Effector memory CD4-positive, alpha-beta T cell (primary cell): ENCODE measurements at places on chromosomes 7 and 10.
A peak's percentile ranks its signal among the peaks of the same experiment; 100 is the strongest.

DNA sequence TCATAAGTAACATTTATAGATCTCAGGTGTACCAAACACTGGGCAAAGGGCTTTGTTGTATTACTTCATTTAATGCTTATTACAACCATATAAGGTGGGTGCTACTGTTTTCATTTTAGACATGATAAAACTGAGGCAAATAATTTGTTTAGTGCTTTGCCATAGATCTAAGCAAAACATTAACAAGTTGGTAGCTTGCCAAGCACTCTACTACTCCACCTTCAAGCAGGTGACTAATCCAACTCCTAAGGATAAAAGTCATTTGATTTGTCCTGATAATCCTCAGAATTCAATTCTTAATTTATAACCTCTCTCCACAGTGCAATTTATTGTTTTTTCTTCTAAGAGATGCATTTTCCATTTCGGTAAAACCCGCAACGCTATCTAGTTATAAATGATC, 646.4 kb downstream of the GRM8 start:
- DNase-seq: no peak

DNA sequence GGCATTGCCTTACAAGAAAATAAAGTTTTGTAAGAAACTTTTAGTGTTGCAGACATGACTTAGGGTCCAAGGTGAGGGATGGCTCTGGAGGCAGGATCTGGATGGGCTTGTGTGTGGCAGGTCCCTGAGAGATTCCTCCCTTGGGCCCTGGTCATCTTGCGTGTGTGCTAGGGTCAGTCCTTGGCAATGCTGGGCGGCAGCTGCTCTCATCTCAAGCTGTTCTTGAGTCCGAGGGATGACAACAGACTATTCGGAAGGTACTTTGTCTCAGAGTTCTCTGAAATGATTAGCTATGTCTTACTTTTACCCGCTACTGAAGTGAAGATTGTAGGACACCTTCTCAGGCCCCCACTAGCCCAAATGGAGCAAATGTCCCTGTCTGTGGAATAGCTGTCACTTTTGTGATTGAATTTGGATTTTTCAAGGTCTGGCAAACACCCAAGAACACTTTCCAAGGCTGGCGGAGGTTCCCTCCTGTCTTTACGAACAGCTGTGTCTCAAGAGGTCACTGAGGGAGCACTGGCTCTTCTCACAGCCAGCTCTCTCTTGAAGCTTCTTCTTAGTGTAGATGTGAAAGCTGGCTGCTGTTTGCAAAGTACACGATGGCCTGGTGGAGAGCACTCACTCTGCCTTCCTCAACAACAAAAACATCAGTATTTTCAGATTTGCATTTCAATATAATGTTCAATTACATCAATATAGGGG, 253.6 kb downstream of the STK31 start:
- no peak for DNase-seq

DNA sequence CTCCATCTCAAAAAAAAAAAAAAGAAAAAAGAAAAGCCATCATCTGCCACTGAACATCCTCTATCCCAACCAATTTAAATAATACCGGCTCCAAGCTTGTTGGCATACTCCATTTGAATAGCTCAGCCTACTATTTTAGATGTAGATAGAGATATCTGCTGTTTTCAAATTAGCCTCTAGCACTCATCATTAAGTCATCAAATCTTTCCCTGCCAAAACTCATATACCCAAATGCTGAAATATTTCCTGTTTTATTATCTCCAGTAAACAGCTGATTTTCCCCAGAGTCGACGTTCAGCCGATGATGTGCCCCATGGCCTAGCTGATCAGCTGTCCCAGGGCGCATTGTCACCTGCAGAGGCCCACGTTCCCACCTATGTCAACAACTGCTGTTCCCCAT, 34.5 kb upstream of the FRMD4A start:
- DNase-seq: no peak

DNA sequence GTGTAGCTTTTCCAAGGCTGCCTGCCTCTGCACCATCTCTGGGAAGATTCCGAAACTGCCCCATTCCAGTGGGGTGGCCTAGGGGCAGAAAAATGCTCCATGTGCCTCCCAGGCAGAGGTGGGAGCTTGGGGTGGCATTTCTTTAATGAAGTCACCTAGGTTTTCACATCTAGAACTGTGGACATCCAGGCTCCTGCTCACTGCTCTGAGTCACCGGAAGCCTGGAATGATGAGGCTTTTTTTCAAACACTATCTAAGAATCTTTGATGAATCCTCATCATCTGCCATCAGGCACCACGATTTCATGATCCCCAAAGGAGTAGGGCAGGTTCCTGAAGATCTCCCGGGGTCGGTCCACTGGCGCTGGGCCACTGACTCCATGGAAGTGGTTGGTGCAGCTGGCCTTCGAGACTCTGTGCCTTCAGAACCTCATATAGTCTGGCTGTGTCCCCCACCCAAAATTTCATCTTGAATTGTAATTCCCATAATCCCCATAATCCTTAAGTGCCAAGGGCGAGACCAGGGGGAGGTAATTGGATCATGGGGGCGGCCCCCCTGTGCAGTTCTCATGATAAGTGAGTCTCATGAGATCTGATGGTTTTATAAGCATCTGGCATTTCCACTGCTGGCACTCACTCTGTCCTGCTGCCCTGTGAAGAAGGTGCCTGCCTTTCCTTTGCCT, 37.1 kb downstream of the MTURN start:
- DNase-seq: no peak

DNA sequence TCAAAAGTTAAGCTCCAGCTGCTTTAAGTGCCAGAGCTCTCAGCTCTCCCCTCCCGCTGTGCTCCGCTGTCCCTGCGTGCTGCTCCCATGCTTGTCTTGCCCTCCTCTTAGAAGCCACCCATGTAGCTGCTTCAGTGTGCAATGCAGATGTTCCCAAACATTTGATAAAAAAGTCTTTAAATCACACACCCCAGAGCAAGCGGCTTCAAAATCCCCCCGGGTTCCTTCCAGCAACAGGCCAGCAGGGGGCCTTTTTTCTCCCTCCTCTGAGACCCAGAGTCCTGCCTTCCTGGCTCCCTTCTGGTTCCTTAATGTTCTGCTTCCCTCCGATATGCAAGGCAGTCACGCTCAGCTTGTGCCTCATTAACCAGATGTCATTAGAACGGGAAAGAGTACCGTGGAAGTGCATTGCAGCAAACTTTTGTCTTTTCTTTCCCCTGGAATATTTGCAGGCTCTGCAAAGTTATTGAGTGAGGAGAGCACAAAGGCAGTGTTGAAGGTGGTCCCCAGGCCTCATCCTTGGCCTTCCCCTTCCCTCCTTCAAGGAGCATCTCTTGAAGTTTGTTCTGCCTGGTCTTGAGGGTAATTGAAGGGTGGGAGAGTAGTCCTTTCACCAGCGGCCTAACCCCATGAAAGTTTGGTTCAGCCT, 25.5 kb downstream of the LDB3 start:
- no peak for DNase-seq

DNA sequence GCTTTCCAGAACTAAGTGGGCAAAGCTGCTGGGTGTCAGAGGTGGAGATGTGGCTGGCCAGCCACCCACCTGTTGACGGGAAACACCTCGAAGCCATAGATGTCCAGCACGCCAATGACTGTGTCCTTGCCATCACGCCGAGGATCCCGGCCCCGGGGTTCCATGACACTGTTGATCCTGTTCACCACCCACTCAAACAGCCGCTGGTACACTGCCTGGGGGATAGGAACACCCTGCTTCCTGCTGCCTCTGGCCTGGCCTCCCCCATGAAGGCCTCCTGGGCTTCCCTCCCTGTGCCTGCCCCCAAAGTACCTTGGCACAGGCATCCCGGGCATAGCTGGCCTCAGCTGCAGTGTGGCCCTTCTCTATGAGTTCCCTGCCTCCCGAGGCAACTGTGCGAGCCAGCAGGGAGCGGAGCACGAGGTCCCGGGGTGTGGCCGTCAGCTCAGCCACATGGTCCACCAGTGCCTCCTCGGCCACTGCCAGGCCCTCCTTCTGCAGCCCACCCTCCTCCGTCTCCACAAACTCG, 8.2 kb downstream of the MYO1G start:
- DNase-seq: no peak

- DNase-seq: no peak
Measured at GRCh38 chr7:44224974-44225565, 24.3 kb downstream of the YKT6 start.

DNA sequence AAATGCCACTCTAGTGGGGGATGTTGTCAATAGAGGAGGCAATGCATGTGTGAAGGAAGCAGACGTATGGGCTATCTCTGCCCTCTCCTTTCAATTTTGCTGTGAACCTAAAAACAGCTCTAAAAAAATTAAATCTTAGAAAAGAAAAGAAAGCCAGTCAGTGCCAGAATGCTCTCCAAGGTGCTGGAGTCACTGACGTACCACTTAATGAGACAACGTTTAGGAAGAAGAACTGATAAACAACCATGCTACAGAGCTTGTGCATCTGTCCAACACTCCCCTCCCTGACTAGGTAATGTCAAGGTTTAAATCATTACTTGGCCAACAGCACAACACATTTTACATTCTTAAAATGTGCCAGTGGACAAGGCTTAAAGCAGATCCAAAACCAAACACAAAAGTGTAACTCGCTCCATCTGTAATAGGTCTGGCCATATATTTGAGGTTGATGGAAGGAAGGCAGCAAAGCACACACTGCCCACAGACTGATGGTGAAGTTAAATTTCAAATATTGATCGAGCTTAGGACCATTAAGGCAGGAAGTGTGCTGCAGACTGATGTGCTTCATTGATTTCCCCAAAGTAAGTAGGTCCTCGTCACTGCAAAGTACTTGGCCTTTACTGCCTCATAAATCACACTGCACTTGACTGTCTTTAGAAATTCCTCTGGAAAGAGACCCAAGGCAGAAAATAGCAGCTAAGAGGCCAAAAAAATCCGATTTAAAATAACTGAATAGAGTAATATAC, 15.5 kb downstream of the ARMH3 start:
- no peak for DNase-seq

GRCh38 chr7:155340721-155341120, 43.0 kb downstream of the INSIG1 start:
- no peak for DNase-seq

DNA sequence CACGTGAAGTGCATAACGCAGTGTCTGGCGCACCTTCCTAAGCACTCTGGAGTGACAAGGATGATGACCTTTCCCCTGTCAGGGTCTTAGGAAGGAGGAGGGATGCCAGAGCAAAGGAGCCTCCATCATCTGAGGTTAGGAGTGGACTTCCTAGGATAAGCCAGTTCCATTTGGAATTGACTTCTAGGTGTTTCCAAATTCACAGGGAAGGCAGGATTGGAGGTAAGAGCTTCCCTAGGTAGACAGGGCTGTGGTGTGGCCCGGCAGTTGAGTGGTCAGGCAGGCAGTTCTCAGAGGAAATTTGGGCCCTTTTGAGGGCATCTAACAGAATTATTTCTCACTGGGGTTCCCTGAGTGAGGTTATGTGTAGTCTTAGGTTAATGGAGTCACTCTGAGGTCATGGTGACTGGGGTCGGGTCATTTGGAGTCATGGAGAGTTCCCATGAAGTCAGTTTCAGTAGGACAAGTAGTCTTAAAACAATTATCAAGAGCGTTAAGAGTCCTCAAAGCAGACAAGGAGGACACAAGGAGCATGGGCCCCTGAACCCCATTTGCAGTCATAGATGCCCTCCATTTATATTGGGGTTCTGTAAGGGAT, 8.2 kb downstream of the PPIF start:
- DNase-seq: no peak

- DNase-seq: no peak
Measured at GRCh38 chr7:128259131-128260061, 18.3 kb downstream of the LEP start.

DNA sequence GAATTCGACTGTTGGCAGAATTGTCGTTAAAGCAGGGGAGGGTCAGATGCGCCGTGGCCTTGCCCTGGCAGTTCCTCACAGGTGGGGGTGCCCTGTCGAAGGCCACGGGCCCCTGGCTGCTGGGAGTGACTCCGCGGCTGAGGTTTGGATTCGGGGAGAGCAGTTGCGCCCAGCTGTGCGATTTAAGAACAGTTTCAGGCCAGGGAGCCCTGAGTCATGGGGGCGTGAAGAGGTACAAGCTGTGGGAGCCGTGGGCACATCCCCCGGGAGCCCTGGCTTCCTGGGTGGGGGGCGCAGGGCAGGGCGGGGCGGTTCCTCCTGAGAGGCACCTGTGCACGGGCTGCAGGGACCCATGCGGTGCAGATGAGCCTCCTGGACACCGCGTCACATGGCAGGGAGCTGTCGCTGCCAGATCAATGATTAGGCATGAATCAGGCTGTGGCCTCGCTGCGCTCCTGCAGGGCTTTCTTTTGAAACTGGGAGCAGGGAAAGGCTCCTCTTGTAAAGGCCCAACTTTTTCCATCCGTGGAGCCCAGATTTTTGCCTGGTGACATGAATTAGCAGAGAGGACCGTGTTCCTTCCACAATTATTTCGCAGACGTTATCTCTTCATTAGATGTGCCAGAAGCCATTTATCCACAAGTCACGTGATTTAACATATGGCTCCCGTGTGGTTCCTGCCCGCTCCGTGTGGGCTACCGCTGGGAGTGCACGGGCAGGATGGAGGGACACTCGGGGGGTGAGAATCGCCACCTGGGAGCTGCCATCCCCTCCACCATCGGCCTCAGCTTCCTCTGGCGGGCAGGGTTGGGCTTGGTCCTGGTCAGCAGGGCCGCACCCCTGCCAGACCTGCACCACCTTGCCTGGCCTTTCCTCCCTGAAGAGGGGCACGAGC, 918 bp downstream of the PWWP2B start:
- peak; percentile 12 for DNase-seq

DNA sequence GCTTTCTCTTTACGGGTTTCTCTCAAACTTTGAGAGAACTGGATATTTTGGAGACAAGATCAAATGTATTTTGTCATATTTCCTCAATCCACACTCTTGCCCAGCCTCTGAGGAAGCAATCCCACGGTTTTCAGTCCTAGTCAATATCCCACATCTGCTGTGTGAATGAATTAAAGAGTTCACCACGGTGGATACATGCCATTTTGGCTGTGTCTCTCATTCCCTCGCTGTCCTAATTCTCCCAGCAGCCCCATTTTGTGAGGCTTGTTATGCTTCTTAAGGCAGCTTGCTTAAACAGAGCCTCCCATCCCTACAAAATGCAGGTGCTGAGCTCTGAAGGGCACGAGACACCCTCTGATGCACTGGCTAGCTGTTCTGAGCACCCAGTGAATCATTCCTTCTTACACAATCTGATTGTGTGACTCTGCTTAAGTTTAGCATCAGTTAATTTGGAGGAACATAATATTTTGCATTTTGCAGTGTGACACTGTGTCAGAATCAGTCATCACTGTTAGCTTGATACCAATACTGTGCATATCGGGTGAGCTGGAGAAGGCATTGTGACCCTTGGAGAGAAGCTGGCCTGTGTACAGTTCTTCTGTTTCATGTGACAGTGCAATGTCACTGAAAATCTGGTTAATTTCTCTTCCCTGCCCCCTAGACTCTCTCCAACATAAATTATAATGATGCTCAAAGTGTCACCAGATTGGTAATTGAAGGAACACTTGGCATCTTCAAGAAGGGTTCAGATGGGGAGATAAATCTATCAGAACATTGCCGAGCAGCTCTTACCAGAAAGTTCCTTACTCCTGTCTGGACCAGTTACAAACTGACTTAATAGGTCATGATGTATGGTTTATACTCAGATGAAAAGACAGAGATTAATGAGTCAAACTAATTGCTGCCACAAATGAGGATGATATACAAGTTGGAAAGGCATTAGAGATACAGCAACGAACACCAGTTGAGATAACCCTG, 103.7 kb upstream of the AOAH start:
- DNase-seq: no peak

- no peak for DNase-seq
Measured at GRCh38 chr7:129373651-129374428, 60.4 kb upstream of the STRIP2 start.

- DNase-seq: no peak
Measured at GRCh38 chr7:7989133-7989532, 20.5 kb downstream of the GLCCI1 start.

- DNase-seq: no peak
Measured at GRCh38 chr10:3527869-3528268, 257.1 kb downstream of the KLF6 start.

GRCh38 chr7:11848251-11848650, 16.3 kb upstream of the THSD7A start:
- no peak for DNase-seq
